ENCODE measurements at places on chromosomes 4 and X. TPM values are rescaled to one million over a fixed set of nuclear protein-coding genes. Genes with fewer than 3 reads are reported as not detected.

GRCh38 chr4:153260132-153260531 is 55.9 kb downstream of the TRIM2 start:
- no peak for DNase-seq

DNA sequence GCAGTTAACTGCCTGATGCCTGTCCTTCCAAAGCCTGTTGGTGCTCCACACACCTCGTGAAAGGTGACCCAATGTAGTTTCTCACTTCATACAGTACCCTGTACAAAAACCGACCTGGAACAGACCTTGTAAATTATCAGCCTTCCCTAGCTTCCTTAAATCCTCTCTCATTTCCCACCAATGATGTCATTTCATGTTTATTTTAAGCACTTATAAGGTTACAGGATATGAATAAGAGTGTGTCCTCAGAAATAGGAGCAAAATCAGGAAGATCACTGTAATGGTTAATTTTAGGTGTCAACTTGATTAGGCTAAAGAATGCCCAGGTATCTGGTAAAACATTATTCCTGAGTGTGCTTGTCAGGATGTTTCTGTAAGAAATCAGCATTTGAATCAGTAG is 44.7 kb downstream of the TMEM150C start:
- peak; percentile 61 for DNase-seq

- no peak for DNase-seq
These were observed 250.4 kb downstream of the PTTG2 start for GRCh38 chr4:38210396-38211114.

DNA sequence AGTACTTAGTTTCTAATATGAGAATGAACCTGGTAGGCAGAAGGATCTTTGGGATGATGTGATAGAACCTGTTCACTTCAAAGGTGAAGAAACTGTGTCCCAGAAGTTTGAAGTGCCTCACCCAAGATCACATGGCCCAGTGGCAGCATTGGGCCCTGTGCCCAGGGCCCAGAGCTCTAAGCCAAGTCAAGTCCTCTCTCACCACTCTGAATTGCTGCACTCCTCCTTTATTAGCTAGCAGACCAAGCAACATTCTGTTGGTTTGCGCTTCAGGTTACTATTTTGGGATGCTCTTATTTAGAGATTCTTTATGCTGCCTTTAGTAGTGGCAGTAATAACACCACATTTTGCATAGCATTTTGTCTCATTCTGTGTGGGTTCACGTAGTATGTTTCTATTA is 82.7 kb downstream of the PARM1 start:
- DNase-seq: no peak

- DNase-seq: no peak
These were observed 74.3 kb upstream of the VCX2 start for GRCh38 chrX:8245411-8245810.

GRCh38 chr4:681736-682451 is 7.1 kb downstream of the SLC49A3 start:
- DNase-seq: no peak

DNA sequence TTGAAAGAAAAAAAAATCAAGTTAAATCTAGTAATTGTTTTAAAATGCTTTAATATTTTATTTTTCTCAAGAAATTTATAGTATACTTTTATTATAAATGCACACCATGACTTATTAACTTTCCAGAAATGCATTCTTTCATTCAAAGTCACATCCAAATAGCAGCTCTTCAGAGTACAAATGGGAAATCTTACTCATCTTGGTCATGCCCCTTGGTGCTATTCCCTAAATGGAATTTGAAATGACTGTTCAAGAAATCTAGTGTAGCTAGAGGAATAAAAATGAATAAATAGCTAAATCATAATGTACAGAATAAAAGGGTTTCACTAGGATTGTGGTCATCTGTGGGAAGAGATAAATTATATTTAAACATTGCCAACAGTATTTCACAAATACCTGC is 1139.7 kb downstream of the PCDH18 start:
- peak; percentile 54 for DNase-seq

DNA sequence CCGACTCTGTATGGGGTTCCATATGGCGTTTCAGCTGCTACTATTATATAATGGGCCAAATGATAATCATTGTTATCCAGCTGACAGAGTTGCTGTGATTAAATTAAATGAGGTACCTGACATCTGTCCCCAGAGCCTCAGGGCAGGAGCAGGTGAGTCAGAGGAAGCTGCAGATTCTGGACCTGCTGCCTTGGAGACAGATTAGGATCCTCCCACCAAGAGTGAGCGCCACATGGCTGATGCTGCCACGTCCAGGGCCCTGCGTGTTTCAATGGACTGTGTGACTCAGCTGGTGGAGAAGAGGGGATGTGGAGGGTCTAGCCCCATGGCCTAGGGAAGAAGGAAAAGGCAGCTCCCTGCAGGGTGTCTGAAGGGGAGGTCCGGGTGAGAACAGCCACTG is 28.3 kb upstream of the UXT start:
- no peak for DNase-seq

- DNase-seq: no peak
These were observed 312.4 kb downstream of the ARHGAP10 start for GRCh38 chr4:148044089-148044911.

DNA sequence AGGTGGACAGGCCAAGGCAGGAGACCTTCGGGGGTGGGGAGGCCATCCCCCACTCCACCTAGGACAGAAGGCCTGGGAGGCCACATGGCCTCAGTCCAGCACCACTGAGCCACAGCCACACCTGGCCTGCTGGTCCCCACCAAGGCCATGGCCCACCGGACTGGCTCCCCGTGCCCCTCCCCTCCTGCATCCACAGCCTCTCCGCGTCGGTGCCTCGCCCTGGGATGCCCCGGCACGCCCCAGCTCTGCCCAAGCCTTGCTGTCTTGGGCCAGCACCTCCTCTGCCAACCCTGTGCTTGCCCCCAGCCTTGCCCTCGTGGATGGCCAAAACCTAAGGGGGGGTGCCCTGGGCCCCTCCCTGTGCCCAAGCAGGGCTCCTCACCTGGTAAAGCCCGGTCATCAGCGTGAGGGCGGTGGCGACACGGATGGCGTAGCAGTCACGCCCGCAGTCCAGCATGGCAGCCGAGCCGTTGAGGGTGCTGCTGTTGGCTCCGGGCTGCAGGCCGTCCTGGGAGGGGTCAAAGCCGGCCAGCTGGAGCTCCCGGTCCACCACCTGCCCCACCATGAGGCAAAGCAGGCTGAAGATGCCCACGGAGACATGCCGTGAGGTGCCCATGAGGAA is 2.3 kb downstream of the SLC26A1 start:
- no peak for DNase-seq

DNA sequence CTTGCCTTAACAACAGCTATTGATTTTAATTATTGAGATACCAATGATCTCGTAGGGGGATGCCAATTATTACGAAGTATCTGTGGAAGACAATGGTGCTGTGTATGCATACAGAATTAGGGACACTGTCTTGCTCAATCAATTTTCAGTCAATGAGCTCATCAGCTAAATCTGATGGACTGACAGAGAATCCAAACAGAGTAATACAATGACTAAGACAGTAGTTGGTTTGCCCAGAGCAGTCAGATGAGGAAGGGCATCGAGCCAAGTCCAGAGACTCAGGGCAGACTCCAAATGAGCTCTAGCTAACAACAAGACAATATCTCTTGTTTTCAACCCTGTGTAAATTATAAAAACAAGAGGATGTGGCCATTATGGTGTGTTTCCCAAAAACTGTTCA is 14.7 kb upstream of the GSX2 start:
- peak; percentile 92 for DNase-seq

DNA sequence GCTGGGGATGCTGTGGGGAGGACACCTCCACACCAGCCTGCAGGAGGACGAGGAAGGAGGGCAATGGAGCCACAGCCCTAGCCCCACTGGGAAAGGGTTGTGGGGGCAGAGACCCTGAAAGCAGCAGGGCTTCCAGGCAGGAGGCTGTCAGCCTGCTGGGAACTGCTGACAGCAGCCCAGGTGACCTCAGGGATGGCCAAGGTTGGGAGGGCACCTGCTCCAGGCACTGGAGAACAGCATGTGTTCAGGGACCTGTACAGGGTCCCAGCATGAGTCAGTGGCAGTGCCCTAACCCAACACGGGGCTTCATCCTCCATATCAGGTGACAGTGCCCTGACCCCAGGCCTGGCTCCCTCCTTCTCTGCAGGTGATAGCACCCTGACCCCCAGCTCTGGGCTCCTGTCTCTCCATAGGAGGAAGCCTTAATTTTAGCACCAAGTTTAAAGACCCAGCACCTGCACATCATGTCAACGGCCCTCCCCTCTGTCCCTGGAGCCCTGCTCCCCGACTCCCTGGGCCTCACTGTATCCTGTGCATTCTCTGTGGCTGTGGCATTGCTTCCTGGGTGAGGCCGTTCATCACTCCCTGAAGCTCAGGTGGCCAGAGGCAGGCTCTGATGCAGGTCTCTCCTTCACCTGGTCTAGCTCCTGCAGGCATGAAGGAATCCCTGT is 66.3 kb downstream of the CRMP1 start:
- DNase-seq: no peak

DNA sequence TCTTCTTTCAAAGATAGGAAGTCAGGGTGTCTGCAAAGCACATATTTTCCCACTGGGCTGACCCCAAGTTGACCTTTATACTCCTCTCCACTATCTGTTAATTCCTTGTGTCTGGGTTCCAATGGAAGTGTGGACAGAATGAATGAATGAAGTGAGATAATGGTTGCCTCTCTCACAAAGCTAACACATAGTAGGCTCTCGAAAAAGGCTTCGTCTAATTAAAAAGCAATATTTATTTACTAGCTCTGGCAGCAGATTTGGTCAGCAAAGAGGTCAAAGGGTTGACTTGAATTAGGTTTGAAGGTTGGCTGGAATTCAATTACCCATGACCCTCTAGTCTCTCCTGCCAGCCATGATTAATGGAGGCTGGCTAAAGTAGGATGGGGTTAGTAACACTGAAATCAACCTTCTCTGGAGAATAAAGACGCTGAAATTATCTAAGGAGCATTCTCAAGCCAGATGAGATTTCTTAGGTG is 280.3 kb upstream of the KLF3 start:
- DNase-seq: no peak

DNA sequence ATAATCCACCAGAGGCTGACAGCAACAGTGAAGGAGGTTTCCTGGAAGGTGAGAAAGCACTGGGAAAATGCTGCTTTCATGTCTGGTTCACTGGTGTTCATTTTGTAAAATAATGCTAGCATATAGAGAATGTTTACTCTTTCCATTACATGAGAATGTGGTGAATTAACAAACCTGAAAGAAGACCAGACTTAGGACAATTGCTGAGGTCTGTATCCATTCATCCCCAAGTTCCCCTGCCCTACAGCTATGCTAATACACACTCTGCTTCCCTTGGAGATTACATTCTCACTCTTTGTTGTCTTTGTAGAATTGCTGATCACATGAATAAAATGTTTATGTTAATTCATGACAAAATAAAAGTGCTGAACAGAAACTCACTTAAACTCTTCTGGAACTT is 99.5 kb downstream of the ARHGAP6 start:
- no peak for DNase-seq

DNA sequence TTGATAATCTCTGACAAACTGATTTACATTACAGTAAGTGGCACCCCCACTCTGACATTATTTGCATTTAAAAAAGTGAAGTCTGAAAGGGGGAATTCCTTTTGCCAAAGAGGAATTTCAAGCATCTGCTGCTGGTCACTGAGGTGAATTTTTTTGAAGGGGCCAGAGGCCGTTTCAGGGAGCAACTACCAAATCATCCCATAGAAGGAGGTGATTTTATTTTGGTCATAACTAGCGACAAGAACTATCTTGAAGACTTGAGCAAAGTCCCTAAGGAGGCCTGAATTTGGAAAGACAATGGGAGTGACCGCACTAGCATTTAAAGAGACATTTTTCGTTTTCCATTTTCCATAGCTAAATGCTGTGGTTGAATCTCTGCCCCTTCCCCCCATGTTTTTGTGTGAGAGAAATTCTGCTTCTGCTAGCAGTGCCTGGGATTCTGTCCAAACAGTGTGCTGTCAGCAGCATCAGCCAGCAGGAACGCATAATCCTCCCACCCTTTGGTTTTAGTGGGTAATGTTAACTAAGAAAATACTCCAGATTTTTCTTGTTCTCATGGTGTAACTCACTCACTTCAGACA is 110.1 kb upstream of the MED14 start:
- DNase-seq: peak; percentile 95

GRCh38 chr4:174933083-174933482 is 14.9 kb downstream of the ADAM29 start:
- no peak for DNase-seq

DNA sequence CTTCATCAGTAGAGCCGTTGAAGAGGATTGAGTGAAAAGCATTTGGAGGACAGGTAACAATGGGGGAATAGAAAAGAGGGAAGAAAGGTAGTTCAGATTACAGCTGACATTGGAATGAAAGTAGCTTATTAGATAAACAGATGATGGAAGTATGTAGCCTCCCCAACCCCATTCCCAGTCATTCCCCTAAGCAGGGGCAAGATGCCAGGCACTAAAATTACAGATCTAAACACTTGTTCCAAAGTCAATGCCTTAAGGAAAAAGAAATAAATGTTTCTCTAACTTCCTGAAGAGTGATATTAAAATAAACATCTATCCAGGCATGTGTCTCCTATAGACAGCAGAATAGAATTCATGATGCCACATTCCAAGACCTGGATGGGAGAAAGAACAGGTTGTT is 350.8 kb downstream of the PDGFC start:
- DNase-seq: no peak

DNA sequence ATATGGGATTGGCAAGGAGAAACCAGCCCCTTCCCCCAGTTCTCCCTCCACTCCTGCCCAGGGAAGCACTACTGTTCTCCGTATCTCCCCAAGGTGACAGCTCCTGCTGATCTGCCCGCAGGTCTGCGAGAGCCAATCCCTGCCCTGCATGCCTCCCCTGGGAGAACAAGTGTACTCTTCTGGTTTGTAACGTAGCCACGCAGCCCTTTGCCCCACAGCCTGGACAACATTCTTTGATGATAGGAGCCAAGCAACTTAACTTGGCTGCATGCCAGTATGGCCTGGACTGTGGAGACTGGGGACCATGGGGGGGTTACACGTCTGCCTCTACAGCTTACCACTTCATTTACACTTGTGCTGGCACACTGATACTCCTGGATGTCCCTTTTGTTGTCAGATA is 2.0 kb downstream of the STBD1 start:
- no peak for DNase-seq

- no peak for DNase-seq
These were observed 20.6 kb upstream of the TEX13A start for GRCh38 chrX:105241056-105241455.

DNA sequence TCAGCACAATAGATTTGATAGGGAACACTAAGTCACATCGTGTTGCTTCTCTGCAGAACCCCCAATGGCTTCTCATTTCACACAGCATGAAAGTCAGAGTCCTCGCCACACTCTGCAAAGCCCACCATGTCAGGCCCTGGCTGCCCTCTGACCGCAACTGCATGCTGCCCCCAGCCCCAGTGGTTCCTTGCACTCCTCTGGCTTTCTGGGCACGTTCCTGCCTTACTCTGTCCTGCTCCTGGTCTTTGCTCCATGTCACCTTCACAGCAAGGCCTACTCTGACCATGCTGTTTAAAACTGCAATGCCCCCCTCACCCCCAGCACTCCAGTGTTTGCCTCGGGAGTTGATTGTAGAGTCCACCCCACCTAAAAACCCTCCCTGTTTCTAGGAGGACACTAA is 78.1 kb downstream of the EVC start:
- DNase-seq: no peak

Gene SPANXA1
- total RNA-seq: not detected

Gene NKX3-2
- total RNA-seq: under 0.01 TPM

Gene SATL1
- total RNA-seq: not detected

Gene CCSER1
- not detected for total RNA-seq

Gene GPRIN3
- total RNA-seq: not detected

Gene APLN
- under 0.01 TPM for total RNA-seq

Gene GAGE12E
- total RNA-seq: not detected

Gene MAGEC2
- total RNA-seq: not detected

Gene CD99
- 107 TPM for total RNA-seq

Data from IMR-90 (cell line).